Stromal cell of bone marrow (primary cell): ENCODE measurements at places on chromosomes 12 and 14.
A peak's percentile ranks its signal among the peaks of the same experiment; 100 is the strongest.

GRCh38 chr12:96196781-96197180, 2.6 kb downstream of the ELK3 start:
- DNase-seq, result no peak

DNA sequence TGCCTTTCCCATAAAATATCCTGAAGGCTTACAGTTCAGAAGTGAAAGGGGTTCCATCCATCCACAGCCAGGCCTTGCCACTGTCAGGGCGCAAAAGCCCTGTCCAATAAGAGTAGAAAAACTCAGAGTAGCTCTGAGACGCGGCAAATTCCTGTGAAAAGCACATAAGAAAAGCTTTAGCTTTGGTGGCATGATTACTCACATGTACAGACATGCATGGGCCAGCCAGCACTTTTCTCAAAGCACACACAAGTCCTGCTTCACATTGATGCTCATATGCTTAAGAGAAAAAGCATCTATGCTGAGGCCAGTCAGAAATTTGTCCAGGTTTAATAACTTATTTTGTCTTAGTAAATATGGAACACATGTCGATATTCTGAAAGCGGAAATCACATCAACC, 25.5 kb downstream of the CLEC1A start:
- no peak for DNase-seq

DNA sequence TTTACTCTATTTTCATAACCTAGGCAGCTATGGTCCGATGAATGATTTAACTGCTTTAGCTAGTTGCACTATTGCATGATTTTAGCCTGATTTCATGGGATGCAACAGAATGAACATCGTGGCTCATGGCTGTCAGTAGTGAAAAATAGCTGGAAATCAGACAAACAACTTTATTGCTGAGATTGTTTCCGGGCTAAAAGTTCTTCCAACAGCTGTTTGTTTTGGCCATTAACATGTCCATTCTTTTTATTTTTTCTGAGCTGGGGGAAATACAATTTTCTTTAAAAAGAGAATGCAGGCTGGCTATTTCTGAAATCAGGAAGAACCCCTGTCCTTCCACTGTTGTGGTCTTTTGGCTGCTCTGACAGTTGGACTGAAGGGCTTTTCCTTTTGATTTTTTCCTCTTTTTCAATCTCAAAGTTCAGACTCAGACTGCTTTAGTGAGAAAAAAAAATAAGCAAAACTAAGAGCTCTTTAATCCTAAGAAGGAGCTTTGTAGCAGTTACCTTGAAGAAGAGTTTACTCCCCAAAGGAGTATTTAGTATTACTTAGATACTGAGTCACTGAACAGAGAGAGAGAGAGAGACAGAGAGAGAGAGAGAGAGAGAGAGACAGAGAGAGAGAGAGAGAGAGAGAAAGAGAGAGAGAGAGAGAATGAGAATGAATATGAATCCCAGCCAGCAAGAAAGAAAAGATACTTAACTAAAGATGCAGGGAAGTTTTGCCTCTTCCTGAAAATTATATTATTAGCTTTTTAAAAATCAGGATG, at the start of gene NAV3:
Gene NAV3, plus strand, starts transcription at position 312 of the 769 bp plus-strand sequence. CDS start 568 bp downstream, outside the sequence.
- DNase-seq, result no peak

- DNase-seq, result no peak
Observed at GRCh38 chr14:75383721-75384120, 44.1 kb upstream of the JDP2 start.

DNA sequence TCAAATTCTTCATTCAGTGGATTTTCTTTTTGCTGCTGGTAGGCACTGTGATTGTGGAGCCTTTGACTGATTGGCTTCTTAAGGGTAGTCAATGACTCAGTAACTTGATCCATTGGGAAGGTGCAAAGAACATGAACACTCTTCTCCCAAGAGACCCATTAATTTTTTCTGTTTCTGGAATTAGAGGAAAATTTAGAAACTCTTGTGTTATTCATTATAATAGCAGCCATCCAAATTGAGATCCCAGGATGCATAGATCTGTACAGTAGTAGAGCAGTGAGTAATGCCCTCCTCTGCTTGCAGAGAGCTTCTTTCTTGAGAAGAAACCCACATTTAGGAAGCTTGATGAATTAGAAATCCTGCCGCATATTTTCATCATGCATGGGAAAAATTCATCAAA, 63.9 kb downstream of the MYRFL start:
- no peak for DNase-seq

- peak; percentile 70 for DNase-seq
Observed at GRCh38 chr12:65634626-65635331, 189.5 kb upstream of the HMGA2 start.

DNA sequence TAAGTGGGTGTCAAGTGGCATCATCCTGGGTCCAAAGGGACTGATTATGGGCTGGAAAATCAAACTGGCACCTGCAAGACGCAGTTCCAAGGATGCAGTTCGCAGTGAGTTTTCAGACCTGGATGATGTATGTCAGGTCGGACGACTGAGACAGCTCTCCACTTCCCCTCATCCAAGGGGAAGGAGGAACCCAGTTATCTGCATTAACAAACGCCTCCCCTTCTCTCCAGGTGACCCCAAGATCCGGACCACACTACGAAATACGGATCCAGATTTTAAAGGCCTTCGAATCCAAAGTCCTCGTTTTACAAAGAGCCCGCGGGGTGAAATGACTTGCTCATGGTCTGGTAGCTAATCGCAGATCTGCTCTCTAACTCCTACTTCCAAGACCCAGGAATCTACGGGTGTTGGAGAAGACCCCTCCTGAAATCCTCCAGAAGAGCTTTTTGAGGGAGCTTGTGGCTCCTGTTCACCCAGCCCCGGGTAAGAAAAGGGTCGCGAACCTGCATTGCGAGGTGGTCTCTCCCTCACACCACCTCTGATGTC, 460 bp upstream of the SYNE2 start:
- DNase-seq, result no peak
